AG04450 (cell line): ENCODE measurements at places on chromosomes 12 and 14.

- no peak for DNase-seq
These were observed 449 bp downstream of the THAP2 start for GRCh38 chr12:71664411-71665089.

DNA sequence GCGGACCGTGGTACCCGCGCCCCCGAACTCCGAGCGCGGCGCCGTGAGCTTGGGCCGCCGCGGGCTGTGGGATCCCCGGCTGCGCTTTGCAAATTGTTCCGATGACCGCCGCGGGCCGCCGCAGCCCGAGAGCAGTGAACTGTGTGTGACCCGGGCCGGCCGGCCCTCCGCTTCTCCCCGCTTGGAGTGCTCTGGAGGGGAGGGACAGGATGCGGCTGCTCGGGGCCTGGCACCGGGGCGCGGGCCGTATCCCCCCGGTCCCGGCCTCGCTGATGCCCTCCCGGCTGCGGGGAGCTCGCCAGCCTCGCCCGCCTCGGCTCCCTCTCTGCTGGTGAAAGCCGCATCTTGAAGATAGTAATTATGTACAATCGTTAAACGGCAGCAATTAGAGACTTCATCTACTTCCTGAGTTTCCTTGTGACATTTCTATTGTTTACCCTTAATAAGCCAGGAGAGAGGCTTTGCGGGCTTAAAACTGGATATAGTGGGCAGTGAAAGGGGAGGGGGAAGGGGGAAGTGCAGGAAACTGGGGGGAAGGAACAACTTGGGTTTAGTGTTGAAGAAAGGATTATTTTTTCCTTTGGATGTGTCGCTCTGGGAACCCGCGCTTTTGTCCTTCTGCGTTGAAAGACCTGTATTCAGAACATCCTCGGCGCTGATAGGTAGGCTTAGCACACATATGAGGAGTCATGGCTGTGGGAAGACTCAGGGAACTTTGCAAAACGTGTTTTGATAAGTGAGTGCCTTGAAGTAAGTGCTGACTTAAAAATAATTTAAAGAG is 1.2 kb downstream of the PELI2 start:
- no peak for DNase-seq

GRCh38 chr12:57813971-57814772 is 4.4 kb downstream of the AVIL start:
- DNase-seq: no peak

- DNase-seq: no peak
These were observed 34.3 kb downstream of the DHRS2 start for GRCh38 chr14:23670481-23670880.

GRCh38 chr12:95881331-95881955 is 22.7 kb downstream of the SNRPF start:
- DNase-seq: peak; percentile 18

- DNase-seq: no peak
These were observed 144.4 kb upstream of the ATXN7L3B start for GRCh38 chr12:74393272-74393671.

- DNase-seq: no peak
These were observed 19.1 kb downstream of the ETV6 start for GRCh38 chr12:11668611-11669010.

- peak; percentile 55 for DNase-seq
These were observed 23.7 kb upstream of the IFT81 start for GRCh38 chr12:110100315-110100970.

DNA sequence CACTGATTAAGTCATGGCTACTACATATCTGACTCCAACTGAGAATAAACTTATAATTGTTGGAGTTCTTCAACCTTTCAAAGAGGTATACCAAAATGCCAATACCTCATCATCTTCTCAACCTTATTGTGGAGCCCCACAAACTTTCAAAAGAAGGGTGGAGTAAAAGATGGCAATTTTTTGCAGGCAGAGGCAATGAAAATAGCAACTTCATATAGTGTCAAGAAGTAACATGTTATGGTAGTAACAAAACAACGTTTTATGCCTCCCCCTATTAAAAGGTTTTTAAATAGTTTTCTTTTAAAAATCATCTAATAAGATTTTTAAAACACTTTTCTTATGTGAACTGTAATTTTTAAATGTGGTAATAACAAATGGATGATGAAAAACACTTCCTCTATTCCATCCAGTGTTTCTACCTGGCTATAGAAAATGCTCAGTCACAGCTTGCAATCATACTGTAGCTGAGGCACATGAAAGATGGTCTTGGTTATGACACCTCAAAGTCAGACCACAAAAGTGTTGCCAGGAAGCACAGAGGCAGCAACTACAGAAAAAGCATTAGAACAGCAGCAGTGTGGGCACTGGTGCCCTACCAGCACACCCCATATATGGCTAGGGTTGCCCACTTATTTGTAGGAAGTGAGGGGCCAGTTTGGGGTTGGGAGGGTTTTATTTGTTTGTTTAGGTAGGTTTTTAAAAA is 7.0 kb downstream of the PPP1R12A start:
- no peak for DNase-seq

- no peak for DNase-seq
These were observed 47.3 kb downstream of the SFSWAP start for GRCh38 chr12:131758016-131758739.

DNA sequence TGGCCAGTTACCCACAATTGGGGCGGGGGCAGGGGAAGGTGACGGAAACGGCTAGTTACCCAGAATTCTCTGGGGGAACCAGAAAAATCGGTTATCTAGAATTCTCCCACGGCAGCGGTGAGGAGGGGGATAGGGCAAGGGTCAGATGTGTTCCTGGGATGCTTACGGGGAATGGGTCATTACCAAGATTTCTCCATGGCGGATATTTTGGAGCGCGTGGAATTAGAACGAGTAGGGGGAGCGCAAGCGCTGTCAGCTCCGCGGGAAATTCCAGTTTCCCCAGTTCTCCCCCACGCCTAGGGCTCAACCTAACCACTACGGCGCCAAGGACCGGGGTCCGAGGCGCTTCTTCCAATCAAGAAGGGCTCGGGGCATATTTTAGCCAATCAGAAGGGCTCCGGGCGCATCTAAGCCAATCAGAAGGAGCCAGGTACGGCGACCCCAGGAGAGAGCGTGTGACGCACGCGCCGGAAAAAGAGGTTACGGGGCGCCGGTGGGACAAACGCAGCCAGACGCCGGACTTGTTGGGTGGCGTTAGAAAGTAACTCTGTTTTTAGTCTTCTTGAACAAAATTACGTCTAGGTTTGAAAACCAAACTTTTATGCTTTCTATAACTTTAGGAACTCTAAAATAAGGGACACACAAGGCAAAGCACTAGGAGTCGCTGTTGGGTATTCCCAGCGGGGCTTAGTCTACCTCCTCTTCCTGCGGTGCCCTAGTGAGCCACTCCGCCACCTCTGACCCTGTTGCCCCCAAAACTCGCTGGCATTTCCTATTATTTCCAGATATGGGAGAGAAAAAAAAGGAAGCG is at the start of gene PAN2:
Gene PAN2 (minus strand): TSS at position 322 of the 811 bp plus-strand sequence. CDS start 906 bp downstream, outside the sequence.
- peak; percentile 90 for DNase-seq

DNA sequence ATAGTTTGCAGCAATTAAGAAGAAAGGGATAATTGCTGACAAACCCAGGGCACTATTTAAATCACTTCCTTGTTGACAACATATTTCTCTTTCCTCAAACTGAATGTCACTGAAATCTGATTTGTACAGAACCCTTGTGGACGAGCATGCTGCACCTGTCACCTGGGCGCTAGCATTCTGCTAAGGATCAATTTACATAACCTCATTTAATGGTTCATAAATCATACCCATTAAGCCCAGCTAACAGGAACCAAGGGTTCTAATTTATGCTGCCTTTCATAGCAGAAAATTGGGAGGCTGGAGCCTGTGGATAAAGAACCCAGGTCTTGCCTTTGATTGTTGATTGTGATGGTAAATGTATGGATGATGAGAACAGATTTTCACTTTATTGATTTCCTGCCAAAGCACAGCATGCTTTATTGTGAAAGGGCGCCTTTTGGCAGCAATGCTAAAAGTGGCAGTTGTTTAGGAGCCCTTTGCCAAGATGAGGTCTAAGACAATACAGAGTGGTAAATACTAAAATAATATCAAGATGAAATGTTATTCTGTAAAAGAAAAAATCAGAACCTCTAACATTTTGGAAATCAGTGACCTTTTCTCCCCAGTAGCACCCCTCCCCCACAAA is 95.4 kb downstream of the NKX2-1 start:
- no peak for DNase-seq

DNA sequence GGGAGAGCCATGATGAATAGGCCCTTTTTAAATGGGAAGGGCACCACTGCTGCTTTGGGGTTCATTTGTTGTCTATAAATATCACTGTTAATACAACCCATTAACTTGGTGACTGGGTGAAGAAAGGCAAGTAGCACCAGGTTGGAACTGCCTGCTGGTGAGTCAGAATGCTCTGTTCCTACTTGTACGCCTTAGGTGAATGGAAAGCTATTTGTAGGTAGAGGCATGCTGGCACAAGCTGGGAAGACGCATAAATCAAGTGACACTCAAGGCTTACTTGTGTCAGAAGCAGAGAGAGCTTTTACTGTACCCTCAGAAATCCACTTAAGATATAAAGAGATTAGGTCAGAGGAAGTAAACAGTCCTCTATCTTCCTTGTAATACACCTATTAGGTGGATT is 142.5 kb downstream of the TMX1 start:
- no peak for DNase-seq

GRCh38 chr12:74794522-74794921 is 256.9 kb downstream of the ATXN7L3B start:
- DNase-seq: no peak

DNA sequence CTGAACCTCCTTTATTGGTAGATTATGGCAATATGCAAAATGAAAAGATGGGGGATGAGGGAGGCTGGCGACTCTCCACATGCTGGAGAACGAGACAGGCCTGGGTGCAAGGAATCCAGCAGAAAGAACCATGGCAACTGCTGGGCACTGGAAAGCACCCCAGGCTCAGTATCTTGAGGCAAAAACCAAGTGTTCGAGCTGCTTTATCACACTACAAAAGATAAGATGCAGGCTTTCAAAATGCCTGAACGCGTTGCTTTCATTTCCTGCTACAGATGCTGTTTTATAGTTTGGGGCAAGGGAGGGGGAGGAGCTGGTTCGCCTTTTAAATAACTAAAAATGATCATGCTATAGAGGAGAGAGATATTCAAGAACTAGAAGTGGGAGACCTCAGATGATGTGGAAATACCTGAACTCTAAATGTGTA is 38.9 kb downstream of the NIN start:
- DNase-seq: no peak

DNA sequence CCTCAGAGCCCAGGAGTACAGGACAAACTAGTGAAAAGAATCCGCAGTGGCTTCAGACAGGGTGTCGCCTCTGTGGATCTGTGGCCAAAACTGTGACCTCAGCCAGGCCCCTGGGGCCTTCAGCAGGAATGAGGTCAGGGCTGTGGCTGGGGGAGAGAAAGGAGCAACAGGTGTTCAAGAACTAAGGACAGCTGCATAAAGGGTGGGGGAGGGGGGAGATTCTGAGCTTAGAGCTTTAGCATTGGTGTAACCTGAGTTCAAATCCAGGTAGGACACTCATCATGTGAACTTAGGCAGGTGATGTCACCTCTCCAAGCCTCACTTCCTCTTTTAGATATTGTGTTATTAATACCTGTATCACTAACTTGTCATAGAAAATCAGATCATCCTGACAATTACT is 40.9 kb upstream of the CORO1C start:
- no peak for DNase-seq

DNA sequence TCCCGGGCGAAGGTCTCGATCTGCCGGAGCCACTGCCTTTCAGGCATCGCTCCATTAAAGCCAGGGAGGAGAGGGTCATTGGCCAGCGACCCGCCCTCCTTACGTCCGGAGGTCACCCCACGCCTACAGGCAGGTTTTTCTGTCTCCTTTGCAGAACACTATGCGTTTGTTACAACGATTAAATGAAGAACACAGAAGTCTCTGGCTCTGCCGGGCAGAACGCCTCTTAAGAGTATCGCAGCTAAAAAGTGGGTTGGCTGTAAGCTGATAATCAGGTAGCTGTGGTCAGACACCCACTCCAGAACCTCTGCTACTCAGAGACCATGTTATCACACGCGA is 15.0 kb downstream of the OTX2 start:
- no peak for DNase-seq

DNA sequence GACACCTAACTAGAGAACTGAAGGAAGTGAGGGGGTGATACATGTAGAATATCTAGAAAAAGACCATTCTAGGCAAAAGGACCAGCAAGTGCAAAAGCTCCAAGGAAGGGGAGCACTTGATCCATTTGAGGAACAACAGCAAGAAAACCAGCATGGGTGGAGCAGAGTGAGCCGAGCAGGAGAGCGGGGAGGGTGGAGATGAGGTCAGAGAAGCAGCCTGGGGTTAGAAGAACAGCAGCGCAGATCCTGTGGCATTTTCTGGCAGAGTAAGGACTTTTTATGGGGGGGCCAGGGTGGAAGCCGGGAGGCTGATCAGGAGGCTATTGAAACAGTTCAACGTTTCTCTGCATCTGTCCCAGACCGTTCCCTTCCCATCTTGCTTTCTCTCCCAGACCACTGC is 24.5 kb upstream of the TMCC3 start:
- no peak for DNase-seq

DNA sequence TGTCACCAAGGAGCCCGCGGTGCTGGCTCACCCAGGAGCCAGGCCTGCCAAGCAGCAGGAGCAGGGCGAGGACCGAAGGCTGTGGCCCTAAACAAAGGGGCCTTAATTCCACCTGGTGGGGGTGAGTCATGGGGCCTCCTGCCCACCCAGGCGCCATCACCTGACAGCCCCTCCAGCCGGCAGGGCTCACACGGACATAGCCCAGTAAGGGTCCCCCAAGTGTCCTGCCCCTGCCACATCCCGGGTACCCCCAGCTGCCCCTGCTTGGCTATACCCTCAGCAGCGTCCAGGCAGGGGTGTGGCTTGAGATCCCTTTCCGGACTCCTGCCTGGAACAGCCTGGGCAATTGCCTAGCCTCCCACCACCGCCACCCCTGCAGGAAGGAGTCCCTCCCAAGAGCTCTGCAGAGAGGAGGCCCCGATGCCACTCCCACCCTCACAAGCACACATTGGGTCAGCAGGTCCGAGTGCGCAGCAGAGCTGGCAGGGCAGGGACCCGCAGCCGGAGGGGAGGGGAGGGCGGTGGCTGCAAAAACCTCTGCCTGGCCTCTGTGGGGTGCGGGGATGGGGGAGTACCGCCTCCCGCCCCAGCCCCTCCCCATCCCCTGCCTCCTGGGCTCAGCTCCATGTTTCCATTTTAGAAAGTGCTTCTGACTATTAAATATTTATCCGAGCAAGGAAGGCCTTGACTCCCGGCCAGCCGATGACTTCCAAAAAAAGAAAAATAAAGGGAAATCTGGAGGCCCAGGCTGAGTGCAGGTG is 4.6 kb downstream of the AHNAK2 start:
- DNase-seq: peak; percentile 15
